CD4-positive, alpha-beta T cell treated with Interleukin-21 for 1 hour (primary cell): ENCODE measurements at places on chromosomes 6 and 20.

- no peak for DNase-seq
These were observed 19.5 kb upstream of the MAP3K4 start for GRCh38 chr6:160972111-160972510.

DNA sequence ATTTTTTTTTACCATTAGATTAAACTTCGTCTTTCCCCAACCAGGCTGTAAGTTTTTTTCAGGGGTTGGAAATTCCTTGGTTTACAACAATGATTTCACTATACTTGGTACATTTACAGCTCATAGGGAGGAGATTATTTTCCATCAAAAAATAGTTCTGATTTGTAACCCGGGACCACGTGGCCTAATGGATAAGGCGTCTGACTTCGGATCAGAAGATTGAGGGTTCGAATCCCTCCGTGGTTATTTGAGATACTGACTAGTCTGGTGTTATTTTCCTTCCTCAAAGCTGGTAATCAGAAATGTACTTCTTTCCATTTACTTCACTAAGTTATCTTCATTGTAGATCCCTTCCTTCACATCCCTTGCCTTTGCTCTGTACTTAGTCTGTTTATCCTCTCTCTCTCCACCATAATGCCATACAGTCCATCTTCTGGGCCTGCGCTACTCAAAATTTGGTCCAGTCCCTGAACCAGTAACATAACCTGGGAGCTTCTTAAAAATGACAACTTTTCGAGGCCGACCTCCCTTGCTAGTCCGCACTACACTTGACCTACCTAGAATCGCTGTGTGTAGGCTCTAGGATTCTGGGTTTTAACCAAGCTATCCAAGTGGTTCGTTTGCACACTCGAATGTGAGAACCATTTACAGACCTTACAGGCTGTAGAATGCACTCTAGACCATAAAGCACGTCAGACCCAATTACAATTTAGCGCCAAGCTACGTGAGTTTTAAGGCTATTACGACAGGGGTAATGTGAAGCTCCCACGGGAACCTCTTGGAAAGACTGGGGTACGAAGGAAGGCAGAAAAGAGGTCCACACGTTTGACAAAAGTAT is 42.1 kb upstream of the BTN3A2 start:
- peak; percentile 85 for DNase-seq

DNA sequence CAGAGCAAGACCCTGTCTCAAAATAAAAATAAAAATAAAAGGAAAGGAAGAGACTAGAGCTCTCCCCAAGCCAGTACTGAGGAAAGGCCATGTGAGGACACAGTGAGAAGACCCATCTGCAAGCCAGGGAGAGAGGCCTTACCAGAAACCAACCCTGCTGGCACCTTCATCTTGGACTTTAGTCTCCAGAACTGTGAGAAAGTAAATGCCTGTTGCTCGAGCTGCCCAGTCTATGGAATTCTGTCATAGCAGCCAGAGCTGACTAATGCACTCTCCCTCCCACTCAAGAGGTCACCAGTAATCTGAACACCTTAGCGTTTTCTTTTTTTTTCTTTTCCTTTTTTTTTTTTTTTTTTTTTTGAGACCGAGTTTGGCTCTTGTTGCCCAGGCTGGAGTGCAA is 7.3 kb upstream of the PRPH2 start:
- DNase-seq: no peak

GRCh38 chr20:7159903-7160302 is 392.4 kb downstream of the BMP2 start:
- DNase-seq: no peak

DNA sequence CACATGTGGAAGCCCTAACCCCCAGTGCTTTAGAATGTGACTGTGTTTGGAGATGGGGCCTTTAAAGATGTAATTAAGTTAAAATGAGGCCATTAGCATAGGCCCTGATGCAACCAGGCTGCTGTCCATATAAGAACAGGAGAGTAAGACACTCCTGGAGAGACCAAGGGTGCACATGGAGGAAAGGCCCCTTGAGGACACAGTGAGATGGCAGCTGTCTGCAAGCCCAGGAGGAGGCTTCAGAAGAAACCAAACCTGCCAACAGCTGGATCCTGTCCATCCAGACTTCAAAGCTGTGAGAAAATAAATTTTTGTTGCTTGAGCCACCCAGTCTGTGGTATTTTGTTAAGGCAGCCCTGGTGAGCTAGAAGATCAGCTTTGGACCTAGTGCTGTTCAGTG is 16.8 kb upstream of the SNRPB2 start:
- no peak for DNase-seq

DNA sequence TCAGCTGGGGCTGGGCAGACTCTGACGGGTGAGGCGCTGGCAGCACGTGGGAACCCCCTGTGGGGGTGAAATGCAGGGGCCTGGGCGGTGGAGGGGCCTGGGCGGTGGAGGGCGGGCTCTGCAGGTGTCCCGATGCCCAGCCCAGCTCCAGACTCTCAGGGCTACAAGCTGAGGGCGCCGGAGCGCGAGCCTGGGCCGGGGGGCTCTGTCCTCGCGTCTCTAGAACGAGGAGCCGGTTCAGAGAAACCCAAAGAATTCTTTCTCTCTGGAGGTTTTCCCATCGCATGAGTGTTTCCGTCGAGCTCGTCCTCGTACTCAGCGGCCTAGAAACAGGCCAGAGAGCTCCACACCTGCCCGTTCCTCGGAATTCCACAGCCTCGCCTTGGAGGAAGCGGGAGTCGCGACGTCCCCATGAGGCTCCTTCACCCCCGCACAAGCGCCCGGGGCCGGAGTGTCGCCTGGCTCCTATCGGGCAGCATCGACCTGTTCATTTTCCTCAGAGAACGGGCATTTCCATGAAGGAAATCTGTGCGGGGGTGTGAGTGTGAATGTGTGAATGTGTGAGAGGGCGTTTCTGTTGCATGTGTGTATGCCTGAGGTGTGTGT is 76.9 kb downstream of the SMOC2 start:
- no peak for DNase-seq

- DNase-seq: no peak
These were observed 75.9 kb downstream of the RTN4IP1 start for GRCh38 chr6:106553440-106553839.

- peak; percentile 69 for DNase-seq
These were observed 55.0 kb upstream of the FOXC1 start for GRCh38 chr6:1554476-1555310.
